ENCODE measurements at places on chromosomes 1 and 21. TPM values are rescaled to one million over a fixed set of nuclear protein-coding genes. Genes with fewer than 3 reads are reported as not detected.

DNA sequence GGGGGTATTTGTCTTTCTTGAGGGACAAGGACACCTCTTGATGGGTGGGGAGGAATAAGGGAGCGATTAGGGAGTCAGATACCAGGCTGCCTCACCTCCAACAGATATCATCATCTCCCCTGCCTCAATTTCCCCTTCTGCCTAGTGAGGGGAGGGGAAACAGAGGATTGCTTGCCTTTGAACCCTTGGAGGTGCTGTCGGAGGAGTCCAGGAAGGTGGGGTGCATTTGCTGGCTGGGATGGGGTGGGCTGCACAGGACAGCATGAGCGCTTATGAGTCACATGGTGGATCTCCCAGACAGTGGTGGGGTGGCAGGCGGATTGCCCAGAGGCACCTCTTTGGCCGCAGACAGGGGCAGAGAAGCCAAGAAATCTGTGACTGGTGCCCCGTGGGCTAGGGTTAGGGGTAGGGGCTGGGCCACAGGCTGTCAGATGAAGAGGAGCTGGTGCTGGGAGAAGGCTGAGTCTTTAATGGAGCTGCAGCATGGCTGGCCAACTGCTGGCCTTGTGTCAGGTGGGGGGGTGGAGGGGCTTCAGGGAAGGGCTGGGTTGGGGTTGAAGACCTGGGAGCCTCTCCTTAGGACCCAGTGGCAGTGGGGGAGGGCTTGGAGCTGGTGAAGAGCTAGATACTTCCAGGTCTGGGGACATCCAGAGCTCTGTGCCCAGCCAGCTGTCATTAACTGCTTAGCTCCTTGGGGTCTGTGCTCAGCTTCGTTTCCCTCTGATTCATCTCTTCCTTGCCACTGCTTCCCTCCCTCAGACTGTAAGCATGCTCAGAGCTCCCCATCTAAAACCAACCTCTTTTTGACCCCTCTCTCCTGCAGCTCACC is 7.0 kb upstream of the ADORA1 start:
- peak; percentile 62 for DNase-seq

DNA sequence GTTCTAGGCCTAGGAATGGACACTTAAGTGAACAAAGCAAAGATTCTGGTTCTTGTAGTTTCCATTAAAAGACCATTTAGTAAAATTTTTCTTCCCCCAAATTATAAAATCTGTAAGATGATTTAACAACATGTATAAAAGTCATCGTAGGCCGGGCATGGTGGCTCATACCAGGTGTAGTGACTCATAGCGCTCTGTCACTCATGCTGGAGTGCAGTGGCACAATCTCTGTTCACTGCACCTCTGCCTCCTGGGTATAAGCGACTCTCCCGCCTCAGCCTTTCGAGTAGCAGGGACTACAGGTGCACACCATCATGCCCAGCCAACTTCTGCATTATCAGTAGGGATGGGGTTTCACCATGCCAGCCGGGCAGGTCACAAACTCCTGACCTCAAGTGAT is 9.1 kb downstream of the ASPM start:
- no peak for DNase-seq

The TOR3A gene
- total RNA-seq: 24.8 TPM

- no peak for DNase-seq
Observed at GRCh38 chr1:9907441-9907840, 2.6 kb downstream of the CTNNBIP1 start.

DNA sequence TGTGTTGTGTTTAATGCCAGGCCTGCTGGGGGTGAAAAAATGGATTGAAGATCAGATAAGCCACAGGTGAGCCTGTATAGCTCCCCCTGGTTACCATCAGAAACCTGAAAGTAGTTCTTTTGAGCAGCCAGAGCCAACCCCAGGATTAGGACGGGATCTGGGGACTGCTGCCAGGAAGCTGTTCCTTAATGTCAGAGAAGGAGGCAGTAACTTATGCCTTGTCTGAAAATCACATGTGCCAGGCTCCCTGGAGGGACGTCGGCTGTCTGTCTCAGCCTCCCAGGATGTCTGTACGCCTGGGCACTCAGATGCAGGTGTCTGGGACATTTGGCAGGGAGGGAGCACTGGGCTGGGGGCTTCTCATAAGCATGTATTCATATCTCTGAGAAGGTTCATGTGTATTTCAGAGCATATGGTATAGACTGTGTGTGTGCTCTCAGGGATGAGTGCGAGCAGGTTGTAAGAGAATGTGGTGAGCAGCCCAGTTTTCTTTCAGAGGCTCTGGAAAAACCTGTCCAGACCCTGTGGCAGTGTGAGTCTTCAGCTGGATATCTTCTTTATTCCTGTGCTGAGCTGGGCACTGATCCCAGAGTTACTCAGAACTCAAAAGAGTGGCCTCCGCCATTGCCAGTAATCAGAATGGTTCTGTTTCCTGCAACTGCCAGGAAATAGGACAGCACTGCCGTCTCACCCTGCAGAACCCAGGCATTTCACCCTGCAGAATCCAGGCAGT is 2.8 kb downstream of the FAM43B start:
- no peak for DNase-seq

DNA sequence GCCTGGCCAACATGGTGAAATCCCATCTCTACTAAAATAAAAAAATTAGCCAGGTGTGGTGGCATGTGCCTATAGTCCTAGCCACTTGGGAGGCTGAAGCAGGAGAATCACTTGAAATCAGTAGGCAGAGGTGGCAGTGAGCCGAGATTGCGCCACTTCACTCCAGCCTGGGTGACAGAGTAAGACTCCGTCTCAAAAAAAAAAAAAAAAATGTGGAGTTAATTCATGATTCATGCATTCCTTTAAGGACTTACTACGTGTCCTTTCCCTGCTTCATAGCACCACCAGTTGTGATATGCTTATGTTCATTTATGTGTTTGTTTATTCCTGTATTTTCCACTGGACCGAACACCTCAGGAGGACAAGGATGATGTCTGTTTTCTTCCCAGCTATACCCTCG is 12.7 kb upstream of the PRELP start:
- no peak for DNase-seq

The WNT9A gene
- total RNA-seq: 4.9 TPM
